ENCODE measurements at places on chromosomes 5 and 9. TPM values are rescaled to one million over a fixed set of nuclear protein-coding genes. Genes with fewer than 3 reads are reported as not detected.

SPINK13 gene
- total RNA-seq: not detected

QRFP gene
- not detected for total RNA-seq

GRCh38 chr5:91423871-91424270 is 40.8 kb upstream of the ARRDC3 start:
- no peak for DNase-seq

GRCh38 chr9:127158786-127159324 is 36.4 kb upstream of the ANGPTL2 start:
- DNase-seq: no peak

GRCh38 chr9:14868772-14869583 is 41.2 kb downstream of the FREM1 start:
- DNase-seq: no peak

DNA sequence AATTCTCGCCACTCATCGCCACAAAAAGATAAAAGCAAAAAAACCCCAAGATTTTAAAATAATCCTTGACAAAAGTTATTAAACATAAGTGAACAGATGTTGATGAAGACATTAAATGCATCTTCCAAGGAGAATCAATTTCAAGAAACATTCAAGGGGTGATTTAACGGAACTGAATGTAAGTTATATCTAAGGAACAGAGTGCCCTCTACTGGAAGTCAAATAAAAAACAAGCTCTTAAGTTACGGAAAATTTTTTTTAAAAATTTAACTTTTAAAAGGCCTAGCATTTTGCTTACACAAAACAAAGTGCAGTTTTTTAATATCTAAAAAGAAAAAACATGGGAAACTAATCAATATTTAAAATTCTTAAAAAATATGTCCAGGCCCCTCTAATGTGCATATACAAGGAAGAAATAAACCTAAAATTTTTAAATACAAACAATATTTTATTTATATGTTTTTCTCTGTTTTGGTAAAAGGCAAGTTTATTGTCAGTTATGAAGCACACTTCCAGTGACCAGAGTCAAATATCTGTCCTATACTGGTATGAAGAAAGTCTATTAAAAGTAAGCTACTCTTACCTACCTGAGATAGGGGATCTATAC is 28.0 kb downstream of the TEX10 start:
- DNase-seq: peak; percentile 39

DNA sequence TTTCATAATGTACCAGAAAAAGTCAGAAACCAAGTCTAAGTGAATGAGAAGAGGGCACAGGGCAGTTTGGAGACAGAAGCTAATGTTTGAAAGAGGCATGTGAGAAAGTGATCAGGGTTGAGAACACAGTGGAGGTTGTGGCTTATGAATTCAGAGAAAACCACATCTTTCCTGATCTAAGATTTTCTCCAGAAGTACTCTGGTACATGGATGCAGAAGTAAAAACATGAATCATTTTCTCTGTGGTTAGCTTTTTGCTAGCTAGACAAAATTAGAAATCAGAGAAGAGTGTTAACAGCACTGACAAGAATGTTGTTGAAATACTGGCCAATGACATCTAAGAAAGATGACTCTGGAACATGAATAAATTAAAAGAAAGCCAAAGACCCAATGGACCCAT is 541.1 kb downstream of the DNAH5 start:
- DNase-seq: no peak

- DNase-seq: no peak
Measured at GRCh38 chr9:82997476-82998140, 65.3 kb downstream of the RASEF start.

- DNase-seq: no peak
Measured at GRCh38 chr9:93096131-93096802, at the start of gene CARD19. TSS of gene CARD19 (plus strand) at chr9:93096217. CDS start at chr9:93096346, 129 bp downstream.

DNA sequence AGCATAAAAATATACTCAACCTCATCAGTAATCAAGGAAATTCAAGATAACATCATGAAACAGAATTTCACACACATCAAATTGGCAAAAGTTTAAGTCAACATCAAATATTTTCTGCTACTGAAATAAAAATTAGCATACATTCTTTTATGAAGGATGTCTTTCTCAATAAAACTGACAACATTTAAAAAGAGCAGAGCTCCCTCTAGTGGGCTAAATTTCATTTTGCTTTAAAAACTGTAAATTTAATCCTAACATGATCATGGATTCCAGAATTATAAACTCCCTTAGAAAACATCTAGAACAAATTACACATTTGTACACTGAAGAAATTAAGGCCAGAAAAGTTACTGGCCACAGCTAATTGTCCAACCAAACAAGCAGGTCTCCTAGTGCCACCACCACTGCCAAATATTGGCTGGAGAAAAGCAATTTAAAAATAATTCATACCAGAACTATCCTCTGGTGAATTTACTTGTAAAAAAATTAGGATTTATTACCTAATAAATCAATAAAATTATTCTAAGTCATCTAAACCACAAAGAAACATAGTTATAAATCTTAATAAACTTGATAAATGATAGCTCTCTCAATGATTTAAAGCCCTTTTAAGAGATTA is 31.2 kb downstream of the DEPDC1B start:
- peak; percentile 11 for DNase-seq

- no peak for DNase-seq
Measured at GRCh38 chr5:141879941-141880738, 1.9 kb upstream of the PCDH1 start.

- no peak for DNase-seq
Measured at GRCh38 chr9:100803956-100804355, 224.6 kb upstream of the PLPPR1 start.

DNA sequence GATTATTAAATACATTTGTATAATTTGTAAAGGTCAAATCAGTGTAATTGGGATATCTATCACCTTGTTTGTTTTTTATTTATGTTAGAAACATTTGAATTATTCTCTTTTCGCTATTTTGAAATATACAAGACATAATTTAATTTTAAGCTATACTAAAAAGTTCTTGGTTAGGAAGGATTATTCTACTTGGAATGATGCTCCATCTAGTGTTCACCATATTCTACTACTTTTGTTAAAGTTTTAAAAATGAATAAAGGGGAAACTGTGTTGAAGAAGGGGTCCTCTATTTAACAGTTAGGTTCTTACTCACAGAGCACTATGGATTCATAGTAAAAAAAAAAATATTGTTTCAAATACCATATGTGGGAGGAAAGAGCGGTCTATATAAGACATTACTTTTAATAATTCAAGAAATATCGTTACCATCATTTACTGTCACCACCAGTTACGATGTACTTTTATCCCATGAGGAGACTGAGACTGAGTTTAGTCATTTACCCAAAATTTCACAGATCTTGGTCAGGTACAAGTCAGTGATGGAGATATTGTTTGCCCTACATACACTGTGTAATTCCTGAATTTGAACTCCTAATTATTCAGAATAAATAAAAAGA is 6.3 kb upstream of the STOM start:
- DNase-seq: no peak

DNA sequence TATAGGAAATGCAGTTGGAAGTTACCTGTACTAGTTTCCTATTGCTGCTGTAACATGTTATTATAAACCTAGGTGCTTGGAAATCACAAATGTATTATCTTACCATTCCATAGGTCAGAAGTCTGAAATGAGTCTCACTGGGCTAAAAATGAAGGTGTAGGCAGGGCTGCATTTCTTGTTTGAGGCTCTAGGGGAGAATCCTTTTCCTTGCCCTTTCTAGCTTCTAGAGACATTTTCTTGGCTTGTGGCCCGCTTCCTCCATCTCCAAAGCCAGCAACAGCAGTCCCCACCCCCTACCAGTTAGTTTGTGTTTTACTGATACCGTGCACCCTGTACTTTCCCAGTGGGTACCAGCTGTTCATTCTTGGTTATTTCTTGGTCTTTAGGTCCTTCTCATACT is 153.3 kb downstream of the SLF1 start:
- DNase-seq: no peak

DNA sequence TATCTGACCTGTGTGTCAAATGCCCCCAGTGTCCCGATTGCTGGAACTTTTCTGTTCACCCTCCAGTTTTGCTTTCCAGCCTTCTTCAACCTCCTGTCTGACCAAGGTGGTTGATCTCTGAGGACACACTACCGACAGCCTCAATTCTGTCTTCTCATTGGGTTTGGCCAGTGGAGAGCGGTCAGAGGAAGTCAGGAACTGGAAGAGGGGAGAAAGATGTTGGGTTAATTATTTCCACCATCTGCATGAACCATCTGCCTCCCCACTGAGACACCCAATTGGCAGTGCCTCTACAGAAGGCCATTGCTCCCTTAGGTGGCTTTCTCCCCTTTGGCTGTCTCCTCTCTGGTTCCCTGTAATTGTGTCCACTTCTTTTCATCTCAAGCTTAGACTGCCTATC is 154.3 kb upstream of the RAI14 start:
- DNase-seq: no peak
